H4 (cell line): ENCODE measurements at places on chromosomes 6 and 20.
A peak's percentile ranks its signal among the peaks of the same experiment; 100 is the strongest.

DNA sequence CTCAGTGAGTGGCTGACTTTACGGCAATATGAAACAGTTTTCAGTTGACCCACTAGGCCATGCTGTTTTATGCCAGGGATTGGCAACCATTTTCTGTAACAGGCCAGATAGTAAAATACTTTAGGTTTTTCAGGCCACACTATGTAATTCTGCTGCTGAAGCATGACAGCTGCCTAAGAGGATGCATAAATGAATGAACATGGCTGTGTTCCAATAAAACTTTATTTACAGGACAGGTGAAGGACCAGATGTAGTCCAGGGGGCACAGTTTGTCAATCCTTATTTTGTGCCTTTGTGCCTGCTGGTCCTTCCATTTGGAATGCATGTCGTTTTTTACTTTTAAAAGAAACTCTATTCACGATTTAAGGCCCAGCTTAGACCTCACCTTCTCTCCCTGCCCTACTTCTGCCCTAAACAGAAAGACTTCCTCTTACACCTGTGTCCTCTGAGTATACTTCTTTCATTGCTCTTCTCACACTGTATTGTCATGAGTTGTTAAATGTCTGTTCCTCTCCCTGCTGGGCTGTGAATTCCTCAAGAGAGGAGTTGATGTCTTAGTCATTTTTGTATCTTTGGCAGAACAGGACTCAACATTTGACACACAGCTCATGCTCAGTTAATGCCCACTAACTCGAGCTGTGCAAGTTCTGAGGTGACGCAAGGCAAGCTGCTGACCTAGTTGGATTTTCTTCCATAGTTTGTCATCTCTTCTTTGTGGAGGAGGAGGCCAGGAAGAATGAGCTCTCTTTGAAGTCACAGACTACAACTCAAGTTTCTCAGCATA is 90.1 kb upstream of the MAP7 start:
- no peak for DNase-seq

DNA sequence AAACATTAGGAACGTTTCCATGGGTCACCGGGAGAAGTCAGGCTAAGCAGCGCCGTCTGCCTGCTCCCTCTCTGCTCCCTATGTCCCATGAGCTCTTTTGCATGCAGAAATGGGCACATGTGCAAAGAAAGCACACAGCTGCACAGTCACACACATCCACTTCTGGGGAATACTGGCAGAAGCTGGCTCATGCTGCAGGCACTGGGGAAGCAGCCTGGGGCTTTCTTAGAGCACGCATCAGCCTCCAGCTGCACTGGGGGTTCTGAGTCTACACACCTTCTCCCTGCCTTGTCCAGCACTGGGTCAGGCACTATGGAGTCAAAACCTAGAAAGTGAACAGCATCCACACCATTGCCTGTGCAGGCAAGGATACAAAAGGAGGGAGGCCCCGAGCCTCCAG is 76.1 kb upstream of the FOXQ1 start:
- DNase-seq, result no peak

DNA sequence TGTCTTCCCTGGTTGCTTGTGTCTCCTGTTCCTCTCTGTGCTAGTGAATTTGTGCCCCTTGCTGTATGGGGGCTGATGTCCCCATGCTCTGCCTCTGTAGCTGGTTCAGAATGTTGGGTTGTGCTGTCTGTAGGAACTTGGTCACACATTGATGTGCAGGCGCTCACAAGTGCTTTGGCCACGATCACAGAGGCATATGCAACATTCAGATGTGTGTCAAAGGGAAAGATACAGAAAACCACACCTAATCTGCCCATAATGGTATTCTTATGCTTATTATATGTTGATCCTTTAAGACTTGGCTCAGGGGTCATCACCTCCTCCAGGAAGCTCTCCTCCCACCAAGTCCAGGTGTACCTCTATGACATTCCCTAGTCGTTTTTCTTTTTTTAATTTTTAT is 17.1 kb upstream of the DHX35 start:
- DNase-seq, result no peak

- no peak for DNase-seq
Measured at GRCh38 chr6:160426136-160426535, 78.0 kb downstream of the SLC22A3 start.

DNA sequence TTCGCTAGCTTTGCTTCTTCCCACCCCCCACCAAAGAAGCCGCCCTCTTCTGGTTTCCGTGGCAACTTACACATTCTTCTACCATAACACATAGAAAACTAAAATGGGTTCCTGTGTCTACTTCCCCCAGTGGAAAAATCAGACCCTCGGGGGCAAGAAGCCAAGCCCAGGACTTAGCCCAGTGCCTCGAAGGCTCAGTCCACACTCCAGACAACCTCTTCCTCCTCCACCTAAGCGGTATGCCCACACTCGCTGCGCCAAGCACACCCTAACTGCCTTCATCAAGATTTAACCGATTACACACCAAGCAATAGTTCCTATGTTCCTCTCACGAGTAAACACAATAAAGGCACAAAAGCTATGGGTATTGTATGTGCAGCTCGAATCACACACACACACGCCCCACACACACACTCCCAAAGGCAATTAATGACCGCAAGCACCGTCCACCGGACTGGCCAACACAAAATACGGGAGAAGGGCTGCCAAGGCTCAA is 537 bp downstream of the PPIL4 start:
- peak; percentile 16 for DNase-seq

DNA sequence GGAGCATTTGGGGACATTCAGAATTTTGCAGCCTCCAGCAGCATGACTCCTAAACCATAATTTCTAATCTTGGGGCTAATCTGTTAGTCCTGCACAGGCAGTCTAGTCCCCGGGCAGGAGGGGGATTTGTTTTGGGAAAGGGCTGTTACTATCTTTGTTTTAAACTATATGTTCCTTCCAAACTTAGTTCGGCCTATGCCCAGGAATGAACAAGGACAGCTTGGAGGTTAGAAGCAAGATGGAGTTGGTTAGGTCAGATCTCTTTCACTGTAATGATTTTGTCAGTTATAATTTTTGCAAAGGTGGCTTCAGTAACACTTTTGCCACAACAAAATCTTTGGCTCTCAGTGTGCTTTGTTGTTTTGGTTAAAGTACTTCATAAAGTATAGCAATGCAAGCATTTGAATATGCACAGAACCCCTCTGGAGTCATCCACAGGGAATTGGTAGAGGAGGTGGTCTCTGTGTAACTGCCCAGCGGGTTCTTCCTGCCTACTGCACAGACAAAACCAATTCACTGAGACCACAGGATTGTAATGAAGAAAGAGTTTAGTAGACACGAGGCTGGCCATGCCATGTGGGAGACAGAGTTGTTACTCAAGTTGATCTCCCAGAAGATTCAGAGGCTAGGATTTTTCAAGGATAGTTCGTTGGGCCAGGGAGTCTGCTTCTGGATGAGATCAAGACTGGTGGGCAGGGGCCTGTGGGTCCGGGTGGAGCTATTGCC is 224.1 kb upstream of the MYLIP start:
- no peak for DNase-seq

- no peak for DNase-seq
Measured at GRCh38 chr6:26088344-26088743, 1.1 kb downstream of the HFE start.

- DNase-seq, result peak; percentile 59
Measured at GRCh38 chr6:37691904-37692806, 5.5 kb downstream of the MDGA1 start.

DNA sequence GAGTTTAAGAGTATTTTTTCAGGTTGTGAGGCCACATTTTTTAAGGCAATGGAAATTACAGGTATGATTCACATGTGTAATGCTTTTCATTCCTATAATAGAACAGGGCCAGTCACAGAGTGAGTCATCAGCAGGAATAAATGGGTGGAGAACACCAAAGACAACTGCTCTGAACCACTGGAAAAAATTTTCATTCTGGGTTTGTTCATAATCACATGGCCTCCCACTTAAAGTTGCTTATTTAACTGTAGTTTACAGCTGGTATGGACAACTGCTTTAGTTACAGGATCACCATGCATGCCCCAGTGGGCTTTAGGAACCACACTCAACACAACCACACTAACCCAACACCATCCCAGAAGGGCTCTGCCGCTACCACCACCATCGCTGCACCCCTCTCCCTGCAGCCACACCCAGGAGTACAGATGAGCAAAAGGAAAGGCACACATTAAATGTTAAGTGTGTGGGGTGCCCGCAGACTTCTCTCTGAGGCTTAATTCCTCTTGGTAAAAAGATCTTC is 107.0 kb upstream of the DST start:
- peak; percentile 79 for DNase-seq

DNA sequence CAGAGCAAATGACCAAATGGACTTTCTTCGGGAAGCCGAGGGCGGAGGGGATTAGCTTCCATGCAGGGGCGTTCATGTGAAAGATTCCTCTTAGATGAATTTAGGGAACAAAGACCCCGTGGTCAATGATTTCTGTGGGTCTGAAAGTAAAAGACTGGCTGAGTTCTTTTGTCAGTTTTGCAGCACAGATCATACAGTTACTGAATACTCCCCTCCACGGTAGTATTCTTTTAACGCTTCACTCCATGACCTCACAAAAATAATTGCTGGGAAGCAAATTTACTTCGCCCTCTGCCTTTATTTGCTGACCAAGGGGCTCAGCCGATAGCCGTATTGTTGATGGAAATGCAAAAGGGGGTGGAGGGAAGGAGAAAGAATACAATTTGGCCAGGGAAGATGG is 86.0 kb upstream of the SALL4 start:
- no peak for DNase-seq

DNA sequence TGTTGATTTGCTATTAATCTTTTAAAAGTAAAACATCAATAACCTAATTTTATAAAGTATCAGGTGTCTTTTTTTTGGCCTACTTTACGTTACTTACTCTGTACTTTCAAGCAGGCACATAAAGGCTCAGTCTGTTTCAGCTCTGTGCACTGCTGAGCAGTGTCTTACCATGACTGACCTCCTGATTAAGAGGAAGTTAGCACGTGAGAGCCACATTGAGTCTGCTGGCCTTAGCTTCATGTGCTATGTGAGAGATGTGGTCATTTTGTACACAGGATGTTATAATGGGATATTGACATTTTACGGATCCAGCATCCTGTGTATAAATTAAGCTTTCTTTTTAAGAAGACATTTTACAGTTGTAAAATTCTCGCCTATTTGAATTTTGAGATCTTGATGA is 31.9 kb downstream of the ARID1B start:
- no peak for DNase-seq

DNA sequence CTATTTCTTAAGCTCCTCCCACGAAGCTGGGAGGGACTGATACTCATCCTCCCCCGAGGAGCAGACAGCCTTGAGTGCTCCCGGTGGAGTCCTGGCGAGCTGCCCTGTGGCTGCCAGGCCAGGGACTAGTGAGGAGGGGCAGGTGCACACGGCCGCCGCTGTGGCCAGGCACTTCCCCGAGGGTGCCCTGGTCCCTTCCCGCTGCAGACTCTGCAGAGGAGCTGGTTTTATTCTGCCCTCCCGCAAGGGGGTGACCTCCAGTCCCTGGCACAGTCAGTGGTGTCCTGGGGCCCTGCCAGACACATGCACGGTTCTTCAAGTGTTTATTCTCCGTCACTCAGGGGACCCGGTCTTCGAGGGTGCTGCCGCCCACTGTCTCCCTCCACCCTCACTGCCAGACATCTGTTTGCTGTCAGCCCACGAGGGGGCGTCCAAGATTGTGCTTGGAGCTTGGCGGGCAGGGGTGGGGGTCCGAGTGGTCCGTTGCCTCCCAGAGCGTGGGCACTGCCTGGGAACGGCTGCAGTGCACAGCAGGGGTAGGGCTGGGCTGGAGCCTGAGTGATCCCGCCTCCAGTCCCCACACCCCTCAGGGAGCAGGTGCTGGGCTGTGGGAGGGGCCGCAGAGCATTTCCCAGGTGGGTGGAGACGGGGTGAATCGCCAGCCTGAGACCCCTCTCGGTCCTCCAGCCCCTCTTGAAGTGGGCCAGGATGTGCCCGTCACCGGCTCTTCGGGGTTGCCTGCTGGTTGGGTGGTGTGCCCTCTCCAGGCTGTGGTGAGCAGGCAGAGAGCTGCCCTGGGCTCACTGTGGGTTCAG is 3.1 kb upstream of the CABLES2 start:
- peak; percentile 34 for DNase-seq

DNA sequence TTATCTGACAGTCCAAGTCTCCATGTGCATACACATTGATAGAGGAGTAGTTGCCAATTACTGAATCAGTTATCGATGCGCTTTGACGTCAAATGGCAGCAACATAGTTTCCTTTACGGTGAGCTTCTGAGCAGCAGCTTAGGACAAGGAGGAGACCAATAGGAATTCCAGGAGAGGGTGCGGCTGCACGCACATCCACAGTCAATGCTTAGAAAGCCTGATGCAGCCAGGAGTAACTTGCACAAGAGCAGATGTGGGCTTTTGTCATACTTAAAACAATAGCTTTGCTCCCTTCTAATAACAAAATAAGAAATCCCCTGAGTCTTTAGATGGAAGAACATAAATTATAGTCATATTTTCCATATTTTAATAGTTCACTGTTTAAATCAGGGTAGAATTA is 442.1 kb downstream of the BCKDHB start:
- DNase-seq, result no peak

GRCh38 chr6:17928514-17929430 is 58.7 kb downstream of the KIF13A start:
- DNase-seq, result peak; percentile 23

GRCh38 chr20:32501709-32502108 is 83.4 kb downstream of the NOL4L start:
- DNase-seq, result no peak

GRCh38 chr6:170313716-170314295 is 7.2 kb downstream of the FAM120B start:
- DNase-seq, result peak; percentile 16

DNA sequence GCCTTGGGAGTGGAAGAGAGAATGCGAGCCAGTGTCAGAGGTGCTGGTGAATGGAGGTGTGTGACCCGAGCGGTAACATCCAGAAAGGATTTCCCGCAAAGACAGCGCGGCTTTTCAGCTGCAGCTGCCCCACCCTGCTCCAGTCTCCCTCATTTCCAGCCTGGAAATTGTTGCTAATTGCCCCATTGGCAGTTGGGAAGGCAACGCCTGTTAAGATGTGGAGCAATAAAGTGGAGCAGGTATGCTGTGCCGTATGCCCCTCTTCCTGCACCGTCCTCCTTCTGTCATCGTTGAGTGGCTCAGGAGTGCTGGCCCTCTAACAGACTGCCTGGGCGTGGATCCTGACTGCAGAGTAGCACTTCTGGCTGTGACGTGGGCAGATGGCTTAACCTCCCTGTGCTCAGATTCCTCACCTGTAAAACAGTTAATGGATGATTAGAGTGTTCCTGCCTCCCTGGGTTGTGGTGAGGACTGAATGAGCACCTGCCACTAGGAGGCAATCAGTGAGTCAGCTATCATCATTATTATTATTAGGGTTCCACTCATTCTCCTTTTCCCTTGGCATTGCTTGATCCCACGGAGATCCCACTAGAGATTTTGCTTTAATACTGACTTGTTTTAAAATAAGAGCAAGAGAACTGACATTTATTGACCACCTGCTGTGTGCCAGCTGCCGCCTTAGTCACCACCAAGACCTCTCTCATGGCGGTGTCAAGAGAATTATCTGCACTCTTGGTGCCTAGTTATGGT is 11.7 kb downstream of the ARFGEF2 start:
- DNase-seq, result no peak

DNA sequence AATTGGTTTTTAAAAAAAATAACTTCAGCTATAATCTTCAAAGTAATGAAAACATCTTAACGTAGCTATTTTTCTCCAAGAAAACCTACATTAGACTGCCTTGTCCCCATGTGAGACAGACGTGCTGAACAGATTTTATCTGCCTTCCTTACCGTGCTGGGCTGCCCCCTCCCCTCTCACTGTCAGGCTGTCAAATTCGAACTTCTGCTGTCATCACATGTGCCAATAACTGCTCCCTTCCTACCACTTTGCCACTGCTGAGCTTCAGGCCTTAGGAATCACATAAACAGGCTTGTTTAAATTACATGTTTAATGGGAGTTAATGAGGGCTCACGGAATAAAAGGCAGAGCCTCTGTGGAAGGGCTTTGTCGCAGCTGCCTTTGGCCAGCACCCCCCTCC is 77.0 kb upstream of the NHSL1 start:
- DNase-seq, result no peak
